Activated CD4-positive, alpha-beta T cell treated with anti-CD3 and anti-CD28 coated beads for 4 hours (primary cell): ENCODE measurements at places on chromosomes 7 and 10.

DNA sequence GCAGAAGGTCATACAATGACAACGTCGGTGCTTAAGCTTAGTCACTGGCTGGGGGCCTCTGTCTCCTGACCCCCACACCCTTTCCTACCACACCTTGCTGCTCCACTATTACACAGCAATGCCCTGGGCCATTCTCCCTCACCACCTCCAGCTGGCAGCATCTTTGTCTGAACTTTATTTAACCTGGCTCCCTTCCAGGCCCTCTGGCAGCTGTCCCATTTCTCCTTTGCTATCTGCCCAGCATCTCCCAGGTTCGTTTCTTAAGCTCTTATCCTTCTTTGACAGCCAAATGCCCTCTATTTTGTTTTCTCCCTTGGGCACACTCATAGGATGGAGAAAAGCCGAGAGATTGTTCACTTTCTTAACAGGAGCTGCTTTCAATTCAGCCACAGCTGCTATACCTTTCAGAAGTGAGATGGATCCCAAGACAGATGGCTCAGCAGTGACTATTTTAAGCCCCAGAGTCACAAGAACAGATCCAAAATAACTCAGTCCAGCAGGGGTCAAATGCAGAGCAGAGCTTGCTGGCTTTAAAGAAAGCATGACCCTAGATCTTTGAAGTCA lies 1277.1 kb upstream of the AUTS2 start:
- DNase-seq, result no peak

DNA sequence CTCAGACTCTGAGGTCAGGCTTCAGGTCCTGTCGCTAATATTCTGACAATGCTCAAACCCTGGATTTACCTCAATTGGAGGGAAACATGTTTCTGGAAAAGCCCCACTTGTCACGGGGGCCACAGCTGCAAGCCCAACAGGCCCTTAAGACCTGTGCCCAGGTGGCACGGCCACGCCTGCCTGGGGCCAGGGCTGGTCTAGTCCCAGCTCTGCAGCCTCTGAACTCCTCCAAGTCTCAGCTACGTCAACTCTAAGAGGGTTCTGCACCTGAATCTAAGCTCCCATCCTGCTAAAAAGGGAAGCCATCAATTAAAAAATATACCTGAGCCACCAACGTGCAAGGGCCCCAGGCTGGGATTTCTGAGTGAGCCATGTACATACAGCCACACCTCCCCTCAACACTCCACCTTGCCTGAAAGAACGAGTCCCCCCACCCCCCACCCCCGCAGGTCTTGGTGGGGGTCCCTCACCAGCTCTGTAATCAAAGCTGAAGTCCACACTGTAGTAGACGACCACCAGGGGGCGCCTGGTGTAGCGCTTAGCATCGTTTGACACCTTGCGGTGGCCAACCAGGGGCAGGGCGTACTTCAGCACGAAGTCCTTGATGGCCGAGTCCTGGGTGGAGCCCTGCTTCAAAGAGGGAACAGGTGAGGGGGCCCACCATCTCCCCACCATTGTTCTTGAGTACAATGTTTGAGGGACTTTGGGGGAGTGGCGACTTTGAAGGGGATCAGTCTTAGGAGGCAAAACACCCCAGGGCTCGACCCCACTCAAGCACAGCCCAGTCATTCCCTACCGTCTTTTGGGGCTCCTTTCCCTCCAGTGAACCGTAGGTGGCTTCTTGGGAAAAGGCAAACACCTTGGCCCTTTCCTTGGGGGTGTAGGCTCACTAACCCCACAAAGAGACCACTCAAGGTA lies 22.6 kb downstream of the PDIA4 start:
- peak; percentile 86 for DNase-seq

- no peak for DNase-seq
Measured at GRCh38 chr10:88120599-88121333, 257.3 kb downstream of the PTEN start.

- no peak for DNase-seq
Measured at GRCh38 chr10:30455816-30456215, 21.8 kb downstream of the MAP3K8 start.

GRCh38 chr10:66862687-66863258 lies 63.1 kb upstream of the LRRTM3 start:
- DNase-seq, result no peak

DNA sequence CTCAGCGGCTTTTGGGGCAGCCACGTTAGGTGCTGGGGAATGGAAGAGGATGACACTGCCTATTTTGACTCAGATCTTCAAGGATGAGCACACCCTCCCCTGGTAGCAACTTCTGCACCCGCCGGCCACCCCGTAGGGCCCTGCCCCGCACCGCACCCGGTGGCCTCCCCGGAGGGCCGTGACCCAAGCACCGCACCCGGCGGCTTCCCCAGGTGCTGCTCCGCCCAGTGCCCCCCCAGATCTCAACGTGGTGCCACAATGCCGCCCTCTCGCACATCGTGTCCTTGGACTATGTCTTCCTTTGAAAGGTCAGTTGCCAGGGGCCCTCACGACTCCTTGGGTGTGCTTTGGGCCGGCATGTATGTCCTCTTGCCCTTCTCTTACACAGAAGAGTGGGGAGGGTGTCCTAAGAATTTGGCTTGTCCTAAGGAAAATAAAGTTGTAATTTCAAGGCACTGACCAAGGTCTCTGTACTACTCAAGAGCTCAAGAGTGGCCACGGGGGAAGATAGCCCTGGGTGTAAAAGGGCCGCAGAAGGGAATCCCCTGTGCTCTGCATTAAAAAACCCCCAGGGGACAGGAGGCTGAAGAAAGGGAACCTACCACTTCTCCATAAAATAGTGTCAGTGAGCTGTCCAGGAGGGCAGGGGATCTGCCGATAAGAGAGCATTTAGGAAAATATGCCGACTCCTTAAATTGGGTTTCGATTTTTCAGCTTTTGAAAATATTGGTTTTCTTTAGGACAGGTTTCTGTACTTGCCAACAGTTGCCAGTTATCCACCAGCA lies 1.6 kb upstream of the LANCL2 start:
- no peak for DNase-seq

DNA sequence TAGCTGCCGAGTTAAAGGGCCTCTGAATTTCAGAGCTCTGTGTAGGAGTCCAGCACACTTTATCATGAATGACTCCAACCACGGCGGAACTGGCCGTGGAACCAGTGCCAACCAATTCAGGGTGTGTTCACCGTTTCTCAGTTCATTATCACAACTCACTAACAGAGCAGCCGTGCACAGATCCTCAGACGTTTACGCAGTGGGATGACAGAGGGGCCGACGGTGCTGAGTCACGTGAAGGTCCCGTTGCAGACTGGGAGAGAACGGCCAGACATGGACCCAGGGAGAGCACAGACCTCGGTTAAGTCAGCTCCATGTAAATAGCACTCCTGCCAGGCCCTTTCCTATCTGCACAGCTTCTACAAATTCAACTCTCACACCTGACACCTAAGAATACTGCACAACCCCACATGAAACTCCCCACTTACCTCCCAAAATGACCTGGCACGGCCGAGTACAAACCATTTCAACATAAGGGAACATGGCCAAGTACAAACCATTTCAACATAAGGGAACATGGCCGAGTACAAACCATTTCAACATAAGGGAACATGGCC lies 95.5 kb downstream of the DIP2C start:
- no peak for DNase-seq

- DNase-seq, result no peak
Measured at GRCh38 chr10:124152139-124153022, 59.0 kb upstream of the CHST15 start.
